Cerebellar nuclear complex (tissue), 1 donor: ENCODE measurements at places on chromosomes 2 and 18.

GRCh38 chr2:224136396-224136795 is 97.3 kb upstream of the SERPINE2 start:
- DNase-seq: no peak

DNA sequence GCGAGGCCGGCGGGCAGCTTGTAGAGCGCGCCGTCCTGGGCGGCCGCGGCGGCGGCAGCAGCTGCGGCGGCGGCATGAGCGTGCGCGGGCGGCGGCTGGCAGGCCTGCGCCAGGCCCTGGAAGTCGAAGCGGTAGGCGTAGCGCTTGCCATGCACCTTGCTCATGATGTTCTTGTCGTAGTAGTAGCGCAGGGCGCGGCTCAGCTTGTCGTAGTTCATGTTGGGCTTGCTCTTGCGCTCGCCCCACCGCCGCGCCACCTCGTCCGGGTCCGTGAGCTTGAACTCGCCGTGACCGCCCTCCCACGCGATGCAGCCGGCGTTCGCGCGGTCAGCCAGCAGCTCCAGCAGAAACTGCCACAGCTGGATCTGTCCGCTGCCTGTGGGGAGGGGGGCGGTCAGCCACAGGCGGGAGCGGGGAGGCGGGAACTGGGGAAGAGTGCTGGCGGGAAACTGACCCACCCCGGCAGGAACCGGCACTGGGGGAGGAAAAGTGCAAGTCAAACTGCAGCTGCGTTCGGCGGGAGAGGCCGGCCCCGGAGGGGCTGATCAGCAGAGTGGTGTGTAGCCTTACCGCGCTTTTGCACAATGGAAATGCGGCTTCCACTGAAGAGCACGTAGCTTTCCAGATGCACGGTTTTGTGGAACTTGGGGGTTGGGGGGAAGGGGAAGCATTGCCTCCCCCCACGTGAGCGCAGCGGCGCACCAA is 3.0 kb downstream of the FEV start:
- DNase-seq: no peak

GRCh38 chr18:45957100-45957499 is 10.0 kb downstream of the EPG5 start:
- DNase-seq: no peak

GRCh38 chr18:29185801-29186200 is 1008.9 kb upstream of the CDH2 start:
- DNase-seq: no peak

GRCh38 chr18:49639643-49640391 is 78.0 kb downstream of the LIPG start:
- no peak for DNase-seq

GRCh38 chr2:67070826-67071225 is 326.3 kb upstream of the ETAA1 start:
- no peak for DNase-seq

DNA sequence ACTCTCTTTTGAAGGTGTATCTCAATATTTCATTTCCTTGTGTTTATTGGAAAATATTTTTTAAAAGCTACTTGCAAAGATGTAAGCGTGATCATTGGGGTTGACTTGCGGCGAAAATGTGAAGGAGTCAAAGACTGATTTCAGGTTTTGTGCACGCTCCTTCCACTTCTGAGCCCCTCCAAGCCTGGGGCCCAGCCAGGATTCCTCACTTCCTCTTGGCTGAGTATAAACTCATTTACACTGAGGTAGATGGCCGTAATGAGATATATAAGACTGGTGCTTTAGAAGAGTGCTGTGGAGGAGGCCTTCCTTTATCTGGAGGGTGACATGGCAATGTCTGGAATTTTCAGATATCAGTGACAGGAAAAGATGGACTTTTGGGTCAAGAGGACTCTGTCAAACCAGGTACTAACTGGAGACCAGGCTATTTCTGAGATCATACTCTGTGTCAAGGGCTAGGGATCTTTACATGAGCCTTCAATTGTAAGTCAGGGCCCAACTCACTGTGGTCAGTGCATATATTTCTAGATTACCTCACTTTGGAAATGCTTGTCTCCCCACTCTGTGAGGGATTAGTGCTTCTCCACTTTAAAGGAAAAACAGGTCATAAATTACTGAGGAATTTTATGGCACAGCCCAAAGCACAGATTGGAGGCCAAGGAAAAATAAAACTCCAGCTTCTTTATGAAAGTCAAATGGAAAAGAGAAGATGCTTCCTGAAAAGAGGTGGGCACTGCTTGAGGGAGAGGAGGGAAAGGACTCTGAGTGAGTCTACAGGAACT is 22.8 kb downstream of the PRKCE start:
- DNase-seq: no peak

GRCh38 chr2:236717729-236718128 is 148.1 kb downstream of the ACKR3 start:
- DNase-seq: no peak

GRCh38 chr2:63121055-63121834 is 70.6 kb downstream of the OTX1 start:
- no peak for DNase-seq

GRCh38 chr2:233369897-233370685 is 15.8 kb downstream of the DGKD start:
- DNase-seq: no peak

DNA sequence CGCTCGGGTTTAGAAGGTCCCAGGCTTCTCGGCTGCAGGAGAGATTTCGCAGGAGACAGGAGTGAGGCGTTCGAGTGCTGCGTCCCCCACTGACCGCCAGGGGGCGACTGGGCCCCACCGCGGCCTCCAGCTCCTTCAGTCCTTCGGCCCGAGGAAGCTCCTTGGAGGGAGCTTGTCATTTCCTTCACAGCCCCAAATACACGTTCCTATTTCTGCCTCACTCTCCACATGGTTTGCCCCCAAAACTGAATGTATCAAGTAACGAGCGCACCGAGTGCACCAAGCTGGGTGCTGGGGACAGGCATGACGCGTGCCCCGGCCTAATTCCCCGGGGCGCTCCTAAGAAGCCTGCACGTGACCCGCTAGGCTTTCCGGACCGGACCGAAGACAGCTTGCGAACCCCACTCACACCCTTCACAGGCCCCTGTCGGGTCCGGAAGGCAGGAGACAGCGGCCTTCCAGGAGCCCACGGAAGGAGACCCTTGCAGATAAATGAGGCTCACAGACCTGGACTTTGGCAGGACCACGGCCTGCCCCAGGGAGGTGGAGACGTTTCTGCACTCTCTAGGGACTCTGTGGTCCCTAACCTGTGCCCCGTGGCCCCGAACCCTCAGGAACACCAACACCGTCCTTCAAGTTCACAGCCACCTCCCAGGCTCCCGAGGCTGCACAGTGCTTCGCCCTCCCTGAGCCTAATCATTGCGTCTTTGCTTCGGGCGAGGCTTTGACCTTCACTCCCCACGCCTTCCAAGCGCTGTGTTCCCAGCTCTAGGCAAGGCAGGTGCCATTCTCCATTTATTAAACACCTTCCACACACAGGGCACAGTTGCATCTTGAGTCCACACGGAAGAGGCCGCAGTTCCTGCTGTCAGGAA is 13.0 kb upstream of the FAHD2A start:
- DNase-seq: no peak

GRCh38 chr2:212480447-212480846 is 58.2 kb downstream of the ERBB4 start:
- DNase-seq: no peak

DNA sequence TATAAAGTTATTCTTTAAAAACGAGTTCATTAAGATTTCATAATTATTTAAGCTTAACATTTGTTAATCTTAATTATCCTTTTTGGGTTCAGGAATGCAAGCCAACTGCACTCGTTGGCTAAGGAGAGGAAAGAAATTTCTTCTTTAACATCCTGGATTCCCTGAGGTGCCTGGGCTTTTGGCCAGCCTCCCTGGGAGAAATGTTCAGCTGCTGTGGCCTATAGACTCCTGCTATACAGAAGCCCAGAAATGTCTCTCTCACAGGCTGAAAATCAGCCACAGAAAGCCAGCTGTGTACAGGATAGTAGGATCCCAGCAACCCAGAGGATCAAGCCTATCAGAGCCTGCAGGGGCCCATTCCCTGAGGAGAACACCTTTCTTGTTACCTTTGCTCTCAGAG is 430.3 kb downstream of the XIRP2 start:
- DNase-seq: no peak

DNA sequence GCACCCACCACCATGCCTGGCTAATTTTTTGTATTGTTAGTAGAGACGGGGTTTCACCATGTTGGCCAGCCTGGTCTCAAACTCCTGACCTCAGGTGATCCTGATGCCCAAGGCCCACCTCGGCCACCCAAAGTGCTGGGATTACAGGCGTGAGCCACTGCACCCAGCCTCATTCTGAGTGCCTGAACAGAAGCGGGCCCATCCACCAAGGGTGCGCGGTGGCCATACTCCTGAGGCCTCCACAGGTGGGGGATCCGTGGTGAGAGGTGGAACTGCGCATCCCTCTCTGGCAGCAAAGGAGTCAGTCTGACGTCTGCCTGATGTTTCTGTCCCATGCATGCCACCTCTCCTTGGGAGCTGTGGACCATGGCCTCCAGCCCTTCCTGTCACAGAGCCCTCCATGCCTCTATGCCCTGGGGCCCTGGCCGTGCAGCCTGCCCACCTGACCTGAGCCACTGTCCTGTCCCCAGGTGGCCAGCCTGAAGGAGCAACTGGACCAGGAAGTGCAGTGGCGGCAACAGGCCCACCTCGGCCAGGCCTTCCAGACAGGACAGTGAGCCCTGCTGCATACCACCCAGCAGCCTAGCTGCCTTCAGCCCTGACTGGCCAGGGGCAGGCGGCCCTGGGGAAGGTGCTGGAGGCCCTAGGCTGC is 7.6 kb upstream of the SNED1 start:
- DNase-seq: no peak

DNA sequence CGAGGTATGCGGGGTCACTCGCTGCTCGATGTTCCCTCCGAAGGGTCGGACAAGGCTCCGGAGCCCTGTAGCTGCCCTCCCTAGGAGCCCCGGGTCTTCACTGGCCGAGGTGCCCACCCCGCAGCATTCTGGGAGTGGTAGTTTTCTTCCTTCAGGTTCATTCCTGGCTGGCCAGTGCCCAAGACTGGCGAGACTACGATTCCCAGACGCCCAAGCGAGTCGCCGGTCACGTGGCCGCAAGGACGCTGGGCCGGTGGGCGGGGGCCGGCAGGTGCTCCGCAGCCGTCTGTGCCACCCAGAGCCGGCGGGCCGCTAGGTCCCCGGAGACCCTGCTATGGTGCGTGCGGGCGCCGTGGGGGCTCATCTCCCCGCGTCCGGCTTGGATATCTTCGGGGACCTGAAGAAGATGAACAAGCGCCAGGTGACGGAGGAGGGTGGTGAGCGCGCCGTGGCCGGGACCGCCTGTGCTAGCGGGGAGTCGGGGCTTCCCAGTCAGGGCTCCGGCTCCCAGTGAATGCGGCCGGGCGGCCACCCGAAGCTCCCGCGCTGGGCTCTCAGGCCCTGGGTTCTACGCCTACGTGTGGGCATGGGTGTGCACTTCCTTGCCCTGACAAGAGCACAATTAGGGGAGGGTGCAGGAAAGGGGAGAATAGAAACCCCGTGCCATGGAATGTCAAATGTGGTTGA is at the start of gene SEC11C:
Gene SEC11C (plus strand): TSS at position 270 of the 687 bp plus-strand sequence. CDS start 65 bp downstream, at position 335.
- DNase-seq: peak; percentile 95

DNA sequence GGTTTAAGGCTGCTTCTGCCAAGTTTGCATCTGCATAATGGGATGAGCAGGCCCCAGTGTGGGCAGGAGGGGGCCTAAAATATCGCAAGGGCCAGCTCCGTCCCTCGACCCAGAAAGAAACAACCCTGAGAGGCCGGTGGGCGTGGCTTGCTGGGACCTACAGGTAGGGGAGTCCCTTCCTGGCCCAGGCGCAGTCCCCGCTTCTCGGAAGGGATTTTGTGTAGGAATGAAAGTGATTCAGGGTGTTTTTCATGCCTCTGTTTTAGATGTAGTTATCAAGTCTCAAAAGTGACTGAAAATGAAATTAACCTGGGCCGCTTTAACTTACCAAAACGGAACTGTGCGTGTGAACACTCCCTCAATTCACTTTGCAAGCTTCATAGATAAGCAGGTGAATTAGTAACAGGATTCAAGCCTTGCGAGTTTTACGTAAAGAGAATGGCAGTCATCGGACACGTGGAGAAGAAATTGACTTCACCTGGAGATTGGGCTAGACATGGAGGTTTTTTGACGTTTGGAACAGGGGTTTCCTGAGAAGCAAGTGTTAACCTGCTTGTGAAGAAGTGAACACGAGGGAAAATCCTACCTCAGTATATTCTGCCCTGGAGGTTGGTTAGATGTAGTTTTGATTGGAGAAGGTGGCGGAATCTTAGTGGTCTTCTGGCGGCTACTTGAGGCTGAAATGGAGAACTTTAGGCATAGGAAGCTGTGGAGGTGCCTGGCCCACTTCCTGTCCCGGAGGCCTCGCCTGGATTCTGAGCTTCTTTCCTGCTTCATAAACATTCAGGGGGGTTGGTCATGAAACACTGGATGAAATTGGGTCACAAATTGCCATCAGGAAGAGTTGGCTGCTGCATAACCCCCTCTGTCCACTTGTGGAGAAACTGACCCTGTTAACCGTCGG is 1.7 kb downstream of the NCK2 start:
- no peak for DNase-seq

GRCh38 chr2:212928681-212929080 is 222.7 kb downstream of the IKZF2 start:
- DNase-seq: no peak

GRCh38 chr2:25160376-25160775 is 8.0 kb downstream of the POMC start:
- DNase-seq: no peak

DNA sequence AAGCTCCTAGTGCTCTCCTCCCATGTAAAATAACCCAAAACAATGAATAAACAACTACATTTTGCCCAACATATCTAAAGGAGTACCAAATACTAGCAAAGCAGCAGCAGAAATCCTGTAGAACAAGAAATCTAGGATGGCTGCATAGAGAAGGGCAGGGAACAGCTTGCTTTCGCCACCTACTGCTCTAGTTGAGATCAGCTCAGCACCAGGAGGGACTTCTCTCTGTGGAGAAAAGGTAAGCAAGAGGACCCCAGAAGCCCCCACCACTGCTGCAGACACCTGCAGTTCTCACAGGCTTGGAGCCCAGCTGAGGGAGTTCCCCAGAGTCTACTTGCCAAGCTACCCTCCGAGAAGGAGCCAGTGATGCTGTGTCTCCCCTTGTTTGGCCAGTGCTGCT is 243.0 kb upstream of the CHST9 start:
- DNase-seq: no peak

DNA sequence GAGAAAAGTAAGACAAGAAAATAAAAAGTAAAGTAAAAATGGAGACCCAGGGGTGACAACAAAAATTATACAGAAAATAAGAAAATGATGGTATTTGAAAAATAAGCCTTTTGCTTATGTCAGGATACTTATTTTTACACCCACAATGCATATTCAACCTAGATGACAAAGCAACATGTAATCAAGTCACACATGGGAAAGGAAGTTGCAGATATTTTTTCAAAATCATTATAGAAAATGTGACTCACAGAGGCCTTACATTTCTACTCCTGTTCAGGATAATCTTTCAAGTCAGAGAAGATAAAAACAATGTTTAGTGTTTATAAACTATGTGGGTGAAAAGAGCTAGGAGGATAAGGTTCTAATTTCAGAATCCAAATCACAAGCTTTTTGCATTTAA is 275.3 kb upstream of the UBE2E3 start:
- no peak for DNase-seq

- no peak for DNase-seq
These were observed 408.1 kb downstream of the THSD7B start for GRCh38 chr2:137173463-137173862.
